ENCODE measurements at places on chromosomes 7 and 10. TPM values are rescaled to one million over a fixed set of nuclear protein-coding genes. Genes with fewer than 3 reads are reported as not detected.

Gene C10orf90
- not detected for total RNA-seq

Gene GNAT3
- total RNA-seq: not detected

Gene CLDN4
- total RNA-seq: 2.7 TPM

Gene NPY4R
- total RNA-seq: not detected

Gene SAP25
- not detected for total RNA-seq

Data from esophagus muscularis mucosa (tissue), 4 donors.